CD4-positive, alpha-beta T cell treated with Interleukin-4 for 1 hour (primary cell): ENCODE measurements at places on chromosomes 7 and 10.

DNA sequence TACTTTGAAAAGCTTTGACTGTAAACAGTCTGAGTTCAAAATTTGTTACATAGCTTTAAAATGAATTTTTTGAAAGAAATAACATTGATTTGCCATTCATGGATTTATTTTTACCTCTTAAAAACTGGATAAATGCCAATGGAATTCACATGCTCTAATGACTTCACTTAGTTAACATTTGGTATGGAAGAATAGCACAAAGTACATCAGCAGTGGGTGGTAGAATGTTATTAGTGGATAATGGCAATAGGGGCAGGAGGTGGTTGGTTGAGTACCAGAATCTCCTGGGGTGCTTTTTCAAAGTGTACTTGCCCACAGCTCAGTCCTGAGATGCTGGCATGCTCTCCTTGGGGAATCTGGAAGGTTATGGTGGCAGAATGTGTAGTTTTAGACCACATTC lies 4.7 kb downstream of the PPP1R9A start:
- no peak for DNase-seq

- DNase-seq: no peak
Measured at GRCh38 chr7:6375348-6376101, 72.2 kb downstream of the DAGLB start.

DNA sequence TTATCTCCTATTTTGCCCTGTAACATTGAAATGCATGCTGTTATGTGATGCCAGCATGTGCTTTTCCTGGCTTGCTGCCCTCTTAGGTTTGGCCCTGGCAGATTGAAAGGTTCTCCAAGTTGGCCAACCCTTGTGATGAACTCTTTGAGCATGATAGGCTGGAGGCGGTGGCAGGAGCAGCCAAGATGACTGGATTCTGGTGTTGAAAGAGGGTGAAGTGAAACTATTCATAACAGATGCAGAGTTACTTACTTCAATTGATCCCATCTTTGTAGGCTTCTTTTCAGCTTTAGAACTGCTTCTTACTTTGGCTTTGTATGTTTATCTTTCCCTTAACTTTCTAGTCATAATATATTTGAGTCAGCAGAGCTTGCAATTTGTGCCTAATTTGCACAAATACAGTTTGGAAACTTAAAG lies 57.6 kb downstream of the BICC1 start:
- no peak for DNase-seq

- DNase-seq: no peak
Measured at GRCh38 chr7:105718511-105718925, 137.2 kb upstream of the EFCAB10 start.

GRCh38 chr7:5278766-5279165 lies 4.0 kb upstream of the SLC29A4 start:
- no peak for DNase-seq

- DNase-seq: no peak
Measured at GRCh38 chr7:1758859-1759521, 88.9 kb downstream of the ELFN1 start.
